ENCODE measurements at places on chromosomes 2 and 18.

DNA sequence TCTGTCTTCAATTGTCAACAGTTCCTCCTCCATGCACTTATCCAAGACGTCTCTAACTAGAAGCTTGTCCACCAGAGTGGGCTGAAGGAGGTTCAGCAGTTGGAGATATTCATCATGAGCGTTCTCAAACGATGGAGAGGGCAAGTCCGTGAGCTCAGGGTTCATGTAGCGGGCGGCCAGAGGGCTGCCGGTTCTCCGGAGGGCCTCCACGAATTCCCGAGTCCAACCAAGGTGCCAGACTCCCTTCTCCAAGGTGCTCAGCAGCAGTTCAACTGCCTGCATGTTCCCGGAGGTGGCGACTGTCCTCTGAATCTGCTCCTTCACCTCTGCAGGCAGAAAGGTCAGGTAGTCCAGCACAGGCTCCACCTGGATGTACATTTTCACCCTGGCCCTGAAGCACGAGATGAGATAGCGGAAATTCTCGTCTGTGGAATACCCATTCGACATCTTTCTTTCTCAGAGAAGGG is 590 bp downstream of the IFIH1 start:
- DNase-seq, result peak; percentile 86

GRCh38 chr18:61955644-61956043 is 62.8 kb upstream of the RNF152 start:
- no peak for DNase-seq

DNA sequence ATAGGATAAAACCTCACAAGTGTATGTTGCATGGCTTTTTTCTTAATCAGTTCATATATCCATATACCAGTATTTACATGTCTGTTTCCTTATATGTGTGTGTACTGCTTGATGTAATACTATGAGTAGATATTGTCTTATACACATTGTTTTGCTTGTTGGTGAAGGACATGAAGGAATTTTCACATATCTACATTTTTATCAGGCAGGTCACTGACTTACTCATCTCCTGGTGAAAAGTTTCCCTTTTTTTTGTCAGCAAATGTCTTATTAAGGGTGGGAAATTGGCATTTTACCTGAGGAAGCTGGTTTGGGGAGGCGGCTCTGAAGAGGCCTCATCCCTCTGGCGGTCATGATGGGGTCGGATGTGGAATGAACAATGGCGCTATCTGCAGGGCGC is 61.4 kb upstream of the LYPD1 start:
- no peak for DNase-seq

- no peak for DNase-seq
Measured at GRCh38 chr2:207107131-207107530, 58.6 kb downstream of the KLF7 start.

GRCh38 chr2:218252509-218253231 is 8.1 kb upstream of the GPBAR1 start:
- DNase-seq, result no peak

GRCh38 chr2:177080746-177081284 is 131.8 kb upstream of the HNRNPA3 start:
- DNase-seq, result no peak

GRCh38 chr2:23547725-23548124 is 162.7 kb downstream of the KLHL29 start:
- DNase-seq, result no peak

DNA sequence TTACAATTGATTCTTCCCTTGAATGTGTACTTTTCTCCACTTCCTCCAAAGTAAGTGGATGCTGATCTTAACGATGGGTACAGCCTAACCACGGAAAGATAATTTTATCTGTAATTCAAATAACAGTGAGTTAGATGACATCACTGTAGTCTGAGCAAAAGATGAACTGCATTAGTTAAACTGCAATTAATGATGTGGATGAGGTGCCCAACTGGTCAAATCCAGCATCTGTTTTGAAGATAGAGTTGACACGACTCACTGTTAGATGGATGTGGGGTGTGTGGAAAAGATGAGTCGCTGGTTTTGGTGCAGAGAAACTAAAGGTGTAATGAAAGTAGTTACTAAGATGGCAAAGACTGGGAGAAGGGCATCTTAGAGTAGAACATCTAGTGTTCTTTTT is 270.5 kb upstream of the MEIS1 start:
- DNase-seq, result no peak

DNA sequence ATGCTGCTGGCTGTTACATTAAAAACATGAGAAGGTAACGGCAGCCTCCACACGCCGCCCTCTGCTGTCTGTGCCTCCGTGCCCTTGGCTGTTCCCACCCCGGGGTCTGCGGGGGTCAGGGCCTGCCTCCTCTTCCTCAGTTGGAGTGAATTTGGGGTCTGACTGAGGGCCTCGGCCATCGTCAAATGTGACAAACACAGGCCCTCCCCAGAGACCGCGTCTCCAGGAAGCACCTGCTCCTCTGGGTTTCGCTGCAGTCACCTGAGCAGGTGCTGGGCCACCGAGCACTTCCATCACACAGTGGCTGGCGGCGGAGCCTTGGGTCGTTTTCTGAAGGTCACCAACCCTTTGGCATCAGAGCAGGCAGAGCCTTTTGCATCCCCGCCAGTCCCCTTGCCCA is 70.9 kb downstream of the NFATC1 start:
- no peak for DNase-seq

- no peak for DNase-seq
Measured at GRCh38 chr2:225272173-225272572, 127.3 kb upstream of the NYAP2 start.

GRCh38 chr2:218047536-218048225 is 21.4 kb upstream of the RUFY4 start:
- no peak for DNase-seq

GRCh38 chr2:170607171-170607570 is 108.0 kb upstream of the SP5 start:
- DNase-seq, result no peak

DNA sequence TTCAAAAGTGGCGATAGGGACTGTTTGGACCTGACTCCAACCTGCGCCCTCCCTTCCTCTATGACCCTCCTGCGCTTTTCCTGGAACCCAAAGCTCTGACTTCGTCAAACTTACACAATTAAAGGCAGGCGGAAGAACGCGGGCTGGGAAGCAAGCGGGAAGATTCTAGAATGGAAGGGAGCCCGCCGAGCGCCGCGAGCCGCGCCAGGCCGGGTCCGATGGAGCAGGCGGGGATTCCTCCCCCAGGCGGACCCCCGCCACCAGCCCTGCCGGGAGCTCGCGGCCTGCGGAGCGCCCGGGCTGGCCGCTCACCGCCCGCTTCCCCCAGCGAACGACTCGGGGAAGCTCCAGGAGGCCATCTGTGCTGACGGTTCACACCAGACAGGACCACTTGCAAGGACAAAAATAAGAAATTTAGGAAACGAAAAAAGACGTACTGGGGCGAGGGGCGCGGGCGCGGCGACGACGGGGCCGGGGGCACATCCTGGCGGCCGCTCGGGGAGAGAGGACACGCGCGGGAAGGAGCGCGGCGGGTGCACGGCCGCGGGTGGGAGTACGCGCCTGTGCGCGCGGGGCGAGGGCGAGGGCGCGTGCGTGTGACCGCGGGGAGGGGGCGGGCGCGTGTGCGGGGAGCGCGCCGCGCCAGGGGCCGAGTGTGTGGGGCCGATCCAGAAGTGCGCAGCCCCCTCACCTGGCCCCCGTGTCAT is 1.1 kb upstream of the SALL3 start:
- no peak for DNase-seq

DNA sequence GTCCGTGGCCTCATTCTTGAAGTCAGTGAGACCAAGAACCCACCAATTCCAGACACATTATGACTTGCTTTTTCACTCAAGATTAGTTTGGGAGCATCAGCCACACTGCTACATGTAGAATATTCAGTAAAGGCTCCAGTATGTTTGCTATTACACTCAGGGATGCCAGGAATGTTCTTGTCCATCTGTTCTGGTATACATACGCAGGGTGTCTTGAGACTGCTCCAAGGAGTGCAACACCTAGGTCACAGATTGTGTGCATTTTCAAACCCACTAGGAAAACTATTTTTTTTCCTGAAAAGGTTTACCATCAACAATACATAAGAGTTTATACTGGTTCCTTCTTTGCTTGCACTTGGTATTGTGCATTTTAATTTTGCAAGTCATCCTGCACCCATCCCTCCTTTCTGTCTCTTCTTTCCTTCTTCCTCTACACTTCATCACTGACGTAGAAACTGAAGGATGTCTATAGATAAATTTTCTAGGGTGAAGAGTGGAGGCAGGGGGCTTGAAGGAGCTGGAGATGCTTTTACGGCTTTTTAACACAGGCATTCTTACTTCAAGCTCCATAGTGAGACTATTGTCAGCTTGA is 35.3 kb upstream of the MAP2 start:
- no peak for DNase-seq

DNA sequence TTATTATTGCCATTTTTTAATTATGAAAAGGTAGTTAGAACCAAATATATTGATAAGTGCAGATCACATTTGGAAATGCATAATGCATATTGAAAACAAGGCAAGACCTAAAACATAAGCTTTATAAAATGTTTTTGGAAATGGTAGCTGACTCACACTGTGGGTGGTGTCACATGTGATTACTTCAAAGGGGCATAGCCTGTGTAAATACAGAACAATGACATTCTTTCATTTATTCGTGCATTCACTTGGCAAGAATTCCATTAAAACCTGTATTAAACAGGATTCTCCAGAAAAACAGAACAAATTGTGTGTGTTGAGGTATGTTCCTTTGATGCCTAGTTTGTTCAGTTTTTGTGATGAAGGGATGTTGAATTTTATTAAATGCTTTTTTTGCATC is 427.3 kb upstream of the ST6GAL2 start:
- DNase-seq, result no peak

- peak; percentile 91 for DNase-seq
Measured at GRCh38 chr2:236568068-236568921, 1.3 kb upstream of the ACKR3 start.

- DNase-seq, result no peak
Measured at GRCh38 chr2:102055346-102055990, 63.7 kb downstream of the IL1R2 start.

- no peak for DNase-seq
Measured at GRCh38 chr18:57542812-57543427, 43.6 kb downstream of the FECH start.

DNA sequence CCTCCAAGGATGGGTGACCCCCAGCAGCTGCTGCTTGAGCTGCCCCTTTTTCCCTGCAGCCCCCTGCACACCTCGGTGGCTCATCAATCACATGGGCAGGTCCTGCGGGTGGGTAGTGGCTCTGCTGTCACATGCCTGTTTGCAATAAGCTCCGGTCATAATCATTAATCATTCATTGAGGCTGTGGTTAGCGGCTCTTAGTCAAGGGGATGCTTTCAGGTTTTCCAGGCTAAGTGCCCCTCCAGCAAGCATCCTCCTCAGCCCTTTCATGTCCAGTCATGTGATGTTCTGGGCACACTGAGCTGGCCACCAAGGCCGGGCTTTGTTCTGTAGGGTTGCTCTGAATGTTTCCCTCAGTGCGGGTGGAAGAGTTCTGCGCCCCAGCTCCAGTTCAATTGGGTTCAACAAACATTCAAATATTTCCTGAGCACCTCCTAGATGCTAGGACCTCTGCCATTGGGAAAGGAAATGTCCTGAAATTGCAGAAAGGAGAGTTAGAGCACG is 96.4 kb upstream of the LDAH start:
- no peak for DNase-seq

DNA sequence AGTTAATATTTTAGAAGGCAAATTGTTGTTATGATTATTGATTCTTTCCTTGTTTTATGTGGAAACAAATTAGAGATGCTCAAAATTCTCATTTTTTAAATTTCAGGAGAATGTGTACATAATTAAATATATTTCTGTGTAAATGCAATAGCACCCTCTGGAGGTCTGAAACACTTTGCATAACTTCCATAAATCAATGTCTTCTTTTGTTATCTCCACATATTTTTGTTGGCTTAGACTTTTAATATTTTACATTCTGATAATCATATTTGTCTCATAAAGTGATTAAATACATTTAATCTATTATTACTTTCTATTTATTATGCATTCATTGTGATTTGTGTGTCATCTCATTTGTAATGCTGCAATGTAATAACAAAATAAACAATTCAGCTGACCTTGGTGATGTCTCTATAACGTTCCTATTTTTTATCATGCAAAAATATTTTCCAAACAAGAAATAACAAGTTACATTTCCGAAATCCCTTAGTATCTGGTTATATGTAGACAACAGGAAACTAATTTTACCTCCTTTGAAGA is 201.8 kb upstream of the GALNT5 start:
- no peak for DNase-seq

- DNase-seq, result no peak
Measured at GRCh38 chr18:77314511-77314910, 64.9 kb downstream of the GALR1 start.

DNA sequence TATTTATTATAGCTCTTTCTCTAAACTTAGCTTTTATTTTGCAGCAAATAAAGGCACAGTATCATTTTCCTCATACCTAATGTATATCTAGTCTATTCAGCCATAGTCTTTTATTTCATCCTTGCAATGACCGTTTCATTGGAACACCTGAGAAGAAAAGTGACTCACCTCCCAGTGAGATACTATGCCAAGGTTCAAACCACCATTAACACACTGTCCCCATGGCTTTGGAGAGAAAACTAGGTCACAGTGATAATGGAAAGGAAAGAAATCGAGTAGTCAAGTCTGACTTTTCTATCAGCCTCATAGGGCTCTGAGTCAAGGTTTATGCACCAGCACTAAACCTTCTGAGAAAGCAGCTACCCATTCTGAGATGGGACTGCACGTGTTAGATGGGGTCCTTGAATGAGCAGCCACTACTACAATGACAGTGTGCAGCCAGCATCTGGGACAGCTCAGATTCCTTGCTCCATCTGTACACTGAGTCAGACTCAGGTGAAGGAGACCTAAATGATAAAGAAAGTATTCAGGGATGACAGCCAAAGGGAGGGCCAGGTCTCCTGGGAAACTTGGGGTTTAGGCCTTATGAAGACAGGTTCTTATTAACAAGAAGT is 971.1 kb upstream of the ACVR2A start:
- DNase-seq, result no peak

DNA sequence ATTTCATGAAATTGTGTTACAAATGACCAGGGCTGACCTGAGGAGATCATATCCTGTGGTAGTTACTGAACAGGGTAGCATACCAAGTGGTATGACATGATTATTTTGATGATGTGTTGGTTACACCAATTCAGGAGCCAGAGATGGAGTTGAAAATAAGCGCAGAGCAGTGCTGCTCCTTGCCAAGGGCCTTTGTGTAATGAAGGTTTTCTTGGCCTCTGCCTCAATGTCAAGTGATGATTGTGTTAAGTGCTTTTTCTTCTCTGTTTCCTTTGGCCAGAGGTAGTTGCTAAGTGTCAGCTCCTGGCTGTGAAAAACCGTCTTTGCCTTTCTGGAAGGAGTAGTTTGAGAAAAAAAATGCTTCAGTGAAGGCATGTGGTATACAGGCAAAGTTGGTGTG is 131.2 kb downstream of the CERS6 start:
- DNase-seq, result no peak
